ENCODE measurements at places on chromosomes 16 and 17. TPM values are rescaled to one million over a fixed set of nuclear protein-coding genes. Genes with fewer than 3 reads are reported as not detected.
A peak's percentile ranks its signal among the peaks of the same experiment; 100 is the strongest.

DNA sequence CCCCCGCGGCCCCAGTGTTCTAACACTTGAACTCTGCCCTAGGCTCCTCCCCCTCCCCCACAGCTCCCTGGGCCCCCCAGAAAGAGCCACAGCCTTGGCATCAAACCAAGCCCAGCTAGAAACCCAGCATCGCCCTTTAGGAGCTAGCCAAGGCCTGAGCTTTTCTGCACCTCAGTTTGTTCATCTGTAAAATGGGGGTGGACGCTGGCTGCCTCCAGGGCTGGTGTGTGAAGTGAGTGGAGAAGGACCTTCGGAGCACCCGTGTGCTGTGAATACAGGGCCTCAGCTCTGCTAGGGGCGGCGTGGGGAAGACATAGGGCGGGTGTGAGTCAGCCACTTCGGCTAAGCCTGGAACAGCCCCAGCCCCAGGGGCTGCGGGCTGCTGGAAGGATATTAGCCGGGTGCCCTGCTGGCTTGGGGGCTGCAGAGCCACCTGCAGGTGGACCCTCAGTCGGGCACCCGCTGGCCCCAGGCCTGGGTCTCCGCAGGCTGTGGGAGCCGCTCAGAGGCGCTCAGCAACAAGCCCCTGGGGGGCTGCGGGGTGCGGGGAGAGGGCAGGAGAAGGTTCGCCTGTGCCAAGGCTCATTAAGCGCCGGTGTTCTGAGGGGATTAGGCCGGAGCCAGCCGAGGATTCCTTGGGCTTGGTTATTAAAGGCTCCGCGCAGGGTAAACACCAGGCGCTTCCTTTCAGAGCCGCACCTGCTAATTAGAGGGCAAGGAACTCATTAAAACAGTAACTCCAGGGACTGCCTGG is 217.0 kb upstream of the CIBAR2 start:
- DNase-seq: peak; percentile 8

SLC7A5 gene
- total RNA-seq: 80.3 TPM

DNA sequence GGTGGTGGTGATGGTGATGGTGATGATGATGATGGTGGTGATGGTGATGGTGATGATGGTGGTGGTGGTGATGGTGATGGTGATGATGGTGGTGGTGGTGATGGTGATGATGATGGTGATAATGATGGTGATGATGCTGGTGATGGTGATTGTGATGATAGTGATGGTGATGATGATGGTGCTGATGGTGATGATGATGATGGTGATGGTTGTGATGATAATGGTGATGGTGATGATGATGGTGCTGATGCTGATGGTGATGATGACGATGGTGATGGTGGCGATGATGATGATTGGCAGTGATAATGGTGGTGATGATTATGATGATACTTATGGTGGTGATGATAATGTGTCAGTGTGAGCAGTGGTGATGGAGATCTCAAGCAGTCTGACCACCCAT is 90.8 kb upstream of the FOXF1 start:
- DNase-seq: no peak

GRCh38 chr16:50390914-50391716 is 22.3 kb upstream of the BRD7 start:
- no peak for DNase-seq

VAT1L gene
- total RNA-seq: not detected

DNA sequence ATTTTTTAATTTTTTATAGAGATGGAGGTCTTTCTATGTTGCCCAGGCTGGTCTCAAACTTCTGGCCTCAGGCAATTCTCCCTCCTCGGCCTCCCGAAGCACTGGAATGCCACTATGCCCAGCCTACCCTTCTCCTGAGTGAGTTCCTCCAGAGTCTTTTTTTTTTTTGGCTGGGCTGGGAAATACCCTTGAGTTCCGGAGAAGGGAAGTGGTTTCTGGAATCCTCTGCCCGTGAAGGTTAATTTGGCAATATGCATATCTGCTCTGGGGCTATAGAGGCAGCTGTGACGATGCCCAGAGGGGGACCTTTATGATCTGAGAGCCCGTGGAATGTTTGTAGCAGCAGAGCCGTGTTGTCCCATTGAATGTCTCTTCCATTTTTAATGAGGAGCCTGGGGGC is 217.5 kb downstream of the RBFOX1 start:
- DNase-seq: no peak

NOB1 gene
- total RNA-seq: 31.0 TPM

GPR142 gene
- total RNA-seq: not detected

All from CD4-positive, alpha-beta T cell (primary cell).